ENCODE measurements at places on chromosomes 13 and 19.

GRCh38 chr13:67632590-67632989 lies 402.5 kb upstream of the PCDH9 start:
- DNase-seq = no peak

DNA sequence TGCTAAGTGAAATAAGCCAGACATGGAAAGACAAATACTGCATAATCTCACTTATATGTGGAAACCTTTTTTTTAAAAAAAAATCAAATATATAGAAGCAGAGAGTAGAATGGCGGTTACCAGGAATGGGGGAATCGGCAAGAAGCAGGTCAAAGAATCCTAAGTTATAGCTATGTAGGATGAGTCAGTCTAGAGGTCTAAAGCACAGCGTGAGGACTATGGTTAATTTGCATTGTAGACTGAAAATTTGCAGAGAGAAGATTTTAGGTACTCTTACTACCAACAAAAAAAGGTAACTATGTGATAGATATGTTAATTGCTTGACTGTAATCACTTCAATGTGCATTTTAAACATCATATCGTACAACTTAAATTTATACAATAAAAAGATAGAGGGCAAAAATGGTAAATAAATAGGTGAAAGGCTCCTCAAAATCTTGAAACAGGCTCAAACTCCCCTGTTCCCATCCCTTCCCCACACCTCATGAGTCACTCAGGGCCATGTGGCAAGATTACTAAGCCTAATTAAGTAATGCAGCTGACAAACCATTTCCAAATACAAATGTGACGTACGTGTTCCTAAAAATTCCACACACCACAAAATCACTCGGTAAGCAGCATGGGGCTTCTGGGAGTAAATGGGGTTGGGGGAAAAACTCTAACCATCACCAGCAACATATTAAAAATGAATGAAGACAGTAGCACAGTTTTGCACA lies 159.0 kb downstream of the USP12 start:
- DNase-seq = no peak

DNA sequence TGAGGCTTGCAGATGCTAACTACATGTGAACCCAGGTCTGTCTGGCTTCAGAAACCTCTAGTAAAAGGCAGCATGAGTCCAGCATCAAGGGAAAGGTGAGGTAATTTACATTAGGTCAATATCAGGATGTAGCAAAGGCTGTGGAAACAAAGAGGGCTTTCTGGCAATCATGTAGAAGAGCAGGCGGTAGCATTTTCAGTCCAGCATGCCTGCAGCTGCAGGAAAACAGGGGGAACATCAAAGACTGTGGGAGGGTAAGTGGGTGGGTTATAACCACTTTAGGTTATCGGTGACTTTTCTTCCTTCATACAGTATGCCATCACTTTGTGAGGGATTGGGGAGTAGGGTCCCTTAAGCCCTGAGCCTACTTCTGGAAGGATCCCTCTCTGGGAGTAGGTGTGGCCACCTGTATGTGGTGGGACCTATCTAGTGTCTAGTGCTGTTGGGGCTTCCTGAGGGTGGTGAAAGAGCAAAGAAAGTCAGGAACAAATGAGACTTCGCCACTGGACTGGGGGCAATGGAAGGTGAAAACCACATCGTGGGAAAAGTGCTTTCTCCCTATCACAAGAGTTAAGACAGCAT lies 10.8 kb downstream of the SUGP2 start:
- DNase-seq = no peak

- DNase-seq = no peak
These were observed at the start of gene PLPP2 for GRCh38 chr19:291006-291521. PLPP2 (minus strand) TSS chr19:291403; CDS start chr19:291336, 67 bp downstream.

- DNase-seq = no peak
These were observed 5.8 kb downstream of the OXGR1 start for GRCh38 chr13:96988441-96988840.

DNA sequence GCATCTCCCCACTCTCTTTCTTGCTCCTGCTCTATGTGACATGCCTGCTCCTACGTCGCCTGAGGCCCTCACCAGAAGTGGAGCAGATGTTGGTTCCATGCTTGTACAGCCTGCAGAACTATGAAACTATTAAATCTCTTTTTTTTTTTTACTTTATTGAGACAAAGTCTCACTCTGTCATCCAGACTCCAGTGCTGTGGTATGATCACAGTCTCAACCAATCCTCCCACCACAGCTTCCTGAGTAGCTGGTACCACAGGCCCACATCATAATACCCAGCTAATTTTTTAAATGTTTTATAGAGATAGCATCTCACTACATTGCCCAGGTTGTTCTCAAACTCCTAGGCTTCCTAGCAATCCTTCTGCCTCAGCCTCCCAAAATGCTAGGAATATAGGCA lies 1067.7 kb downstream of the PCDH9 start:
- DNase-seq = no peak

- no peak for DNase-seq
These were observed 28.2 kb upstream of the FXYD3 start for GRCh38 chr19:35087393-35087792.

- no peak for DNase-seq
These were observed 805 bp downstream of the TMEM205 start for GRCh38 chr19:11345122-11345803.

GRCh38 chr13:109782823-109783431 lies 3.5 kb downstream of the IRS2 start:
- no peak for DNase-seq

GRCh38 chr13:107438251-107438650 lies 777.1 kb downstream of the LIG4 start:
- no peak for DNase-seq

- DNase-seq = no peak
These were observed 154.3 kb downstream of the LMO7 start for GRCh38 chr13:75790198-75790970.

Measured in cardiac septum (tissue), 1 donor.